ENCODE measurements at places on chromosomes 6 and 20. TPM values are rescaled to one million over a fixed set of nuclear protein-coding genes. Genes with fewer than 3 reads are reported as not detected.

GRCh38 chr6:124858564-124858963 lies 103.7 kb upstream of the RNF217 start:
- H3K4me1 ChIP-seq = no peaks in the 10 kb centered on the region
- no peak overlapping the region for H3K27ac ChIP-seq
- no peaks in the 10 kb centered on the region for H3K27me3 ChIP-seq
- H3K36me3 ChIP-seq = no peaks in the 10 kb centered on the region
- H3K4me3 ChIP-seq = no peak overlapping the region
- DNase-seq = no peak

- no peak for DNase-seq
- H3K27me3 ChIP-seq = no peaks in the 10 kb centered on the region
- no peaks in the 10 kb centered on the region for H3K36me3 ChIP-seq
- peak overlapping the region; percentile 93 for H3K27ac ChIP-seq
- peaks cover 8% of the 10 kb centered on the region for H3K4me1 ChIP-seq
- H3K4me3 ChIP-seq = peak overlapping the region; percentile 83
These were observed 620 bp upstream of the DEK start for GRCh38 chr6:18264923-18265377.

DNA sequence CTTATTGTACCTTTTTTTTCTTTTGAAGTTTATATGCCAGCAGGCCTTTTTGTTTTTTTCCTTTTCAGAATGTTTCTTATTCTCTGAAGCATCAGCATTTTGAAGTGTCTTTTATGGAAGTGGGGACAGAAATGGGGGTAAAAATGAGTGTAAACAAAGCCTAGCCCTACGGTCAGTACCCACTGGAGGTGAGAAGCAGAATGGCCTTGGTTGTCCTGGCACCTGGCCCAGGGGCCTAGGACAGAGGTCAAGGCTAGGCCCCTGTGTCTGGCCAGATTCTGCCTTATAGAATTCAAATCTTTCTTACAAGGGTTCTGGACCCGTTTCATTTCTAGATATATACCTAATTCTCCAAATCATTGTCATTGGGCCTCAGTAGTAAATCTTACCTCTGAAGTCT lies 3.5 kb upstream of the C6orf163 start:
- no peaks in the 10 kb centered on the region for H3K36me3 ChIP-seq
- H3K4me3 ChIP-seq = no peak overlapping the region
- H3K27ac ChIP-seq = no peak overlapping the region
- no peaks in the 10 kb centered on the region for H3K27me3 ChIP-seq
- H3K4me1 ChIP-seq = peaks cover 3% of the 10 kb centered on the region

GRCh38 chr6:113558966-113559365 lies 298.2 kb upstream of the MARCKS start:
- no peaks in the 10 kb centered on the region for H3K36me3 ChIP-seq
- no peak overlapping the region for H3K27ac ChIP-seq
- H3K27me3 ChIP-seq = no peaks in the 10 kb centered on the region
- H3K4me1 ChIP-seq = peaks cover 4% of the 10 kb centered on the region
- DNase-seq = no peak

GRCh38 chr6:95923518-95923917 lies 92.3 kb upstream of the FUT9 start:
- no peak overlapping the region for H3K4me3 ChIP-seq
- no peak overlapping the region for H3K27ac ChIP-seq
- no peaks in the 10 kb centered on the region for H3K4me1 ChIP-seq
- no peaks in the 10 kb centered on the region for H3K27me3 ChIP-seq
- no peaks in the 10 kb centered on the region for H3K36me3 ChIP-seq
- DNase-seq = no peak

DNA sequence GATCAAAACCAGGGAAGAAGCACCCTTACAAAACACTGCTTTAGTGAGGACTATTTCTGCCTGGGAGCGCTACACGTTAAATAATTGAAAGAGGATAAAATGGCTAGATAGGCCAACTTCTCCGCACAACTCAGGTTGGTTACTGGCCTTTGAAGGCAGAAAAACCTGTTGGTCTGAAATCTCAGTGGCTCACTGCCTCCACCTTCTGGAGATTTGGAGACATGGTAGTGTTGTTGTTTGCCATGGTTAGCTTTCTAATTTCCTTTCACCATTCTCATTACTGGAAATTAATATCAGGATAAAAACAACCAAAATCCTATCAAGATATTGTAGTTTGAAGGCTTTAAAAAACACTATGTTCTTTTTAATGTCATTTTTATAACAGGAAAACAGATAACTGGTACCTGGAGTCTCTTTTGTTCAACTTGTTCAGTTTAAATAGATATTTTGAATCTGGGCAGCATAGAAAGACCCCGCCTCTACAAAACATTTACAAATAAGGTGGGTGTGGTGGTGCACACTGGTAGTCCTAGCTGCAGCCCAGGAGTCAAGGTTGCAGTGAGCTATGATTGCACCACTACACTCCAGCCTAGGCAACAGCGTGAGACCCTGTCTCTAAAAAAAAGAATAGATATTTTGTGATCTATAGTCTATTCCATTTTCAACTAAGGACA lies 27.5 kb upstream of the BCLAF1 start:
- H3K27ac ChIP-seq = no peak overlapping the region
- H3K36me3 ChIP-seq = no peaks in the 10 kb centered on the region
- peak; percentile 63 for DNase-seq
- H3K27me3 ChIP-seq = no peaks in the 10 kb centered on the region

DNA sequence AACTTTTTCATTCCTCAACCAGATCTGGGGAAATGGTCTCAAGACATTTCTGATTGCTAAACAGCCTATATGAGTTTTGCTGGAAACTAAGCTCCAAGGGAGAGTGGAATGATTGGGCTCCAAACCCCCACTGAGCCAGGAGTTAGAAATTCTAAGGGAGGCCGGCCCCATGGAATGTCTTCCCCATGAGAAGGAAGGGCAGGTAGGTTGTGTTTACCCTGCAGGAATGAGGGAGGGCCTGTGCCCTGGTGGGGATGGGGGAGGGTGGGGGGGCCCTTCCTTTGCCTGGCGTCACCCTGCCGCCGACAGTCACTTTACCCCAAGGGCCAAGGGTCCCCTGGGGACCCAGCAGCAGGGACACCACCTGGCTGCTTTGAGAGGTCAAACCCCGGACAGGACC lies 298.9 kb downstream of the TFAP2C start:
- no peak for DNase-seq
- no peaks in the 10 kb centered on the region for H3K27me3 ChIP-seq
- no peak overlapping the region for H3K27ac ChIP-seq
- no peak overlapping the region for H3K4me3 ChIP-seq
- H3K36me3 ChIP-seq = no peaks in the 10 kb centered on the region

DNA sequence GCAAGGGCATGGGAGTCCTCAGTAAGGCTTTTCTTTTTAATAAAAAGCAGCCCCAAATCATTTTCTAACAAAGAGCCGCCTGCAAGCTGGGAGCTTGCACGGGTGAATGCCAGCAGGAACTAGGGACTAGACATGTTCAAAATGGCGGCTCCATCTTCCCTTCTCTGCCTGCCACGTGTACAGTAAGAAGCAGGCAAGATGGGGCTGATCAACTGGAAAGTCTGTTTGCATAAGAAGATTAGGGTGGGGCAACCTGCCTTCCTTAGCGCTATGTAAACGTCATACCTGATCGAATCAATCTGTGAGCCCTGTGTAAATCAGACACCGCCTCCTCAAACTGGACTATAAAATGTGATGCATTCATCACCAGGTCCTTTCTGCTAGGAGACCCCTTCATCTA lies 299.4 kb upstream of the SOX4 start:
- no peak overlapping the region for H3K27ac ChIP-seq
- no peak overlapping the region for H3K4me3 ChIP-seq
- H3K27me3 ChIP-seq = no peaks in the 10 kb centered on the region
- DNase-seq = no peak
- peaks cover 1% of the 10 kb centered on the region for H3K4me1 ChIP-seq

HELZ2 gene
- total RNA-seq = 19.6 TPM

RNF114 gene
- total RNA-seq = 146 TPM

CGAS gene
- total RNA-seq = 2.8 TPM

Measured in ovary (tissue), 10 donors.